ENCODE measurements at places on chromosomes 3 and 15.

DNA sequence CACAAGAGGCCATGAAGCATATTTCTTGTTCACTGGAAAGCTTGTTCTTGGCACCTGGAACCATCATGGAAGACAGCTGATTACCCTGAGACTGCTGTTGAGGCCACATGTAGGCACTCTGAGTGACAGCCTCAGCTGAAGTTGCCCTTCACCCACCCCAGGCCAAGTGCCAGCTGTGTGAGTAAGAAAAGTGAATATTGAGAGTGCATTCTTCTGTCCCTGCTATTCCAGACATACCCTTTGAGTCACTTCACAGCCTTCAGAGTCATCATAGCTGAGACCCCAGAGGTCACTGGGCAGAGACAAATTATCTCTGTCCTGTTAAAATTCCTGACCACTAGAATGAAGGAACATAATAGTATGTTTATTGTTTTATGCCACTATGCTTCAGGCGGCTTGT, 79.6 kb downstream of the NFKBIZ start:
- no peak for DNase-seq

DNA sequence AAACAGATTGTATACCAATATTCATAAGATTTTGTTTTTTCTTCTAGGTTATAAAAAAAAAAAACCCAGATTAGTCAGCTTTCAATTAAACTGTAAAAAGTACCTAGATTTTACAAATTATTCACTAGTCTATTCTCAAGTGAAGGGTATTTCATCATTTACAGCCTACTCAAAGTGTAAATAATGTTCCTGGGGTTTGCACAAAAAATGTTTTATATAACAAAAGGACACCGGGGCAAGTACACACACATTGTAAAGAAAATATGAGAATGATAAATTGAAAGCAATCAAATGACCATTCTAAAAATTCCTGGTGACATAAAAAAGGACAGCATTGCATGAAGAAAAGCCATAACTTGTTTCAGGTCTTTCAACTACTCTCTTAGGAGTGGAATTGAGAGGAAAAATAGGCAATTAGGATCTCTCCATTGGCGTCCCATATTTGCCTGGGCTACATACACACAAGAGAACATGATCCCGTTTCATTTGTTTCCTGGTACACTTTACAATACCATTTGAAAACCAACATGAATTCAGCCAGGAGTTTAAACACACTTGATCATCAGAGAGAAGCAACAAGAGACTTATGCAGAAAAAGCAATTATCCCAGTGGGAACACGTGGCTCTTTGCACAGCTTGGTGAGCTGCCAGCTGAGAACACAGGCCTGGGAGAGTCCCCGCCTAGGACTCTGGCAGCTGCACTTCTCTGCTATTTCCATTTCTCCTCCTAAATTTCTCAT, 1039.2 kb downstream of the ROBO1 start:
- no peak for DNase-seq

GRCh38 chr3:168186293-168186983, 90.7 kb upstream of the GOLIM4 start:
- DNase-seq, result no peak

- no peak for DNase-seq
Measured at GRCh38 chr3:133300102-133300501, 99.8 kb upstream of the BFSP2 start.

- DNase-seq, result no peak
Measured at GRCh38 chr3:19825193-19825592, 108.8 kb downstream of the EFHB start.

GRCh38 chr3:89052386-89052785, 55.0 kb upstream of the EPHA3 start:
- DNase-seq, result no peak

GRCh38 chr15:59993950-59994401, 10.1 kb upstream of the FOXB1 start:
- no peak for DNase-seq

- no peak for DNase-seq
Measured at GRCh38 chr3:55668359-55668758, 181.3 kb upstream of the WNT5A start.

GRCh38 chr15:88702983-88703382, 64.2 kb downstream of the ISG20 start:
- DNase-seq, result no peak

GRCh38 chr15:90519688-90520087, 10.0 kb upstream of the CRTC3 start:
- DNase-seq, result no peak

DNA sequence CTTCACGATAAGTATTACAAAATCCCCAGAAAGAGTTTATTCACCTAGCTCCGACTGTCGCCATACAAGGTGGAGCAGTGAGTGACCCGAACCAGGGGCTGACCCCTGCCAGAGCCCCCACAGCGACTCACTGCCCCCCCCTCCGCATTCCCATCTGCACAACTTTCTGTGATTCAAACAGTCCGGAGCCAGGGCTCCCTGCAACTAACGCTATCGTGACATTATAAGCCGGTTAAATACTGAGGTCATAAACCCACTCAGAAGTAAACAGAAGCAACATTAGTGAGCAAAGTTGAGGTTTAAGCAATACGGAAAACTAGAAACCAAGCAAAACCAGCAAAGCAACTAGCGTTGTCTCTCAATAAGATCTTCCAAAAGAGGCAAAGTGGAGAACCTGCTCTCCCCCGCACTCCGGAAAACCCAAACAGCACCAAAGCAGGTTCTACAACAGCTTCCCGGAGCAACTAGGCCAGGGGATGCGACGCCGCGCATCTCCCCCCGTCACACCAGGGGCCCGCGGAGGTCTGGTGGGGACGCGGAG, 642 bp downstream of the SCAP start:
- no peak for DNase-seq

DNA sequence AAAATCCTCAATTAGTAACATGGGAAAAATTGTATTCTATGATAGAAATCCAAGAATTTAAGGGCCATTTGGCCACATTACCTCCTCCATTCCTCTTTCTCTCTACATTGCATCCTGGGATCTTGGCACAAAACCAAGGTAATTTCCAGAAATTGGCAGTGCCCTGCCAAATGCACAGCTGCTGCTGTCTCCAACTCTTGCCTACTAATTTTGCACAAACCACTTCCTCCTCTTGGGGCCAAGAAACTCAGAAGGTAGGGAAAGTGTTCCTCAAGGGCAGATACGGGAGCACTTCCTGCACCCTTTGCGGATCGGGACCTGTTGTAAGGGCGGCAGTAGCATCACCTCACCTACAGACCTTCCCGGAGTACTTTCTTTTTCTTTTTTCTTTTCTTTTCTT, 57.8 kb downstream of the MAP3K13 start:
- DNase-seq, result no peak

DNA sequence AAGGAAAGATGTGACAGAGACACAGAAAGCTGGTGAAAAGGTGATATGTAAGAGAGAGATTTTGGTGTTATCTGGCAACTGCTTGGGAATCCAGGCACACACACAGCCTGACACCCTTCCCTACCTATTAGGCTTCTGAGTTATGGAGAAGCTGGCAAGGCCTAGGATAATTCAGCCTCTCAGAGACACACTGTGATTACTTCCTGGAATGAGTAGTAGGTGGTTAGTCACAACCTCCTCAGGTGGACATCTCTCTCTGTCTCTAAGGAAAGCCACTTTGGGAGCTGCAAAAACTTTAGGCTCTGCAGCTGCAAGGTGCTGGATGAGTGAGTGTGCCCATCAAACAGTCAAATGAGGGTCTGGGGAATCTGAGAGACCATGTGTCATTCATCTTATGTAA, 201.9 kb downstream of the PDCD6IP start:
- DNase-seq, result no peak

GRCh38 chr15:46622851-46623250, 988.0 kb downstream of the SQOR start:
- DNase-seq, result no peak

GRCh38 chr15:43900996-43901395, 74.2 kb downstream of the WDR76 start:
- DNase-seq, result no peak

DNA sequence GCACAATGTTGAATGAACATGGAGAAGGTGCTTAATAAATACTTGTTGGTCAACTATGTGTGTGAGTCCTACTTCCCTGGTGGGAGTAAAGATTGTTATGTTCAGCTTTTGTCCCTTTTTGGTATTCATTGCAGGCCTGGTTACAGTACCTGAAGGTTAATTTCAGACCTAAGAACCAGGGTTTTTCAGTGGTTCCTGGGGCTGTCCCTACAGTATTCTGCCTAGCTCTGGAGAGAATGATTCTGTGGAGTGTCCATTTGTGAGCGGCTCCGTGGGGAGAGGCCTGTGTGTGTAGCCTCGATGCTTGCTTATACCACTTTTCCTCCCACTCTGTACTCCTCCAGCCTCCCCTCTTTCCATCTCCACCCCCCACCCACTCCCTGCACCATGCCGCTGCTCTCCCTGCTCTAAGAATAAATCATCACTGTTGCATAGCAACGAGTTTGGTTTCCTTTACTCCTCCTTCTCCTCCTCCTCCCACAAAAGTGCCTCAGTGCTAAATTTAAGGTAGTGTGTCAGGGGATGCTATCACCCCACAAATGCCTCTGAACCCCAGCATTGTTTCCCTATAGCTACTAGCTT, 150.6 kb upstream of the ROPN1 start:
- no peak for DNase-seq

GRCh38 chr15:96264351-96264798, 66.1 kb upstream of the NR2F2 start:
- no peak for DNase-seq

- no peak for DNase-seq
Measured at GRCh38 chr15:101479851-101480612, 9.5 kb downstream of the PCSK6 start.

- no peak for DNase-seq
Measured at GRCh38 chr15:22895465-22896190, 57.2 kb downstream of the NIPA2 start.

DNA sequence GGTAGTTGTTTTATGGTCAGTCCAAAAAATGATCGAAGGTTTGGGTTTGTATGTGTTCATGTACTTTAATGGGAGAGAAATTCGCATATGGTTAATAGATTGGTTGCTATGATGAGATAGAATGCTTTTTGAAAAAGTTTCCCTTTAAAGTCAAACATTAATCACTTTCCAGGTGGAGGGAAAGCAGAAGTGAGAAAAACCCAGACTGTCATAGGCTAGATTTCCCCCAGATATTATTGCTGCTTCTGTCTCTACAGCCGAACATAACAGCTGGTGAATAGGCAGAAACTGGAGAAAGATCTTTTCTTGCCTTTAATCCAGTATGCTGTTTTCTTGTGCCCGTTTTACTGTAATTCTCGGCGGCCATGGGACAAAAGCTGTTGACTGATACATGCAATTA, 287.6 kb downstream of the SOX2 start:
- no peak for DNase-seq

DNA sequence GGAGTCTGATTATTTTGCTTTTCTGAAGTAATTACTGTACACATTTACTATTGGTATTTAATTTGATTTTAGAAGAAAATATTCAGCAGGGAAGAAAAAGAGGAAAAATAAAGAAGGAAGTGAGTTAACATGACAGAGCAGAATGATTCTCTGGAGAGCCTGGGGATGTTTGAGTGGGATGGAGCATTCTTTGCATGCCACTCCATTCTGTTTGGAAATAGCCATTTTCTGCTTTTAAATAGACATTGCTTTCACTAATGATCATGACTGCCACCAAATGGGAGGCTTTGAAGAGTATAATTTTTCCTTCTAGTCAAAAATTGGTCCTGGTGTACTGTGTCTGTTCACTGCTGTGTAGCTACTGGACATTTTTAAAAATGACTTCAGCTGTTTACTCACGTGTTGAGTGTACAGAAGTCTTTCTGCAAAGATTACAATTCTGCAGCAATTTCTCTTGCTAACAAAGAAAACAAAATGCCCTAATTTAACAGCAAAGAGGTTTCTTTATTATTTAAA, 196.1 kb downstream of the RYR3 start:
- DNase-seq, result no peak

DNA sequence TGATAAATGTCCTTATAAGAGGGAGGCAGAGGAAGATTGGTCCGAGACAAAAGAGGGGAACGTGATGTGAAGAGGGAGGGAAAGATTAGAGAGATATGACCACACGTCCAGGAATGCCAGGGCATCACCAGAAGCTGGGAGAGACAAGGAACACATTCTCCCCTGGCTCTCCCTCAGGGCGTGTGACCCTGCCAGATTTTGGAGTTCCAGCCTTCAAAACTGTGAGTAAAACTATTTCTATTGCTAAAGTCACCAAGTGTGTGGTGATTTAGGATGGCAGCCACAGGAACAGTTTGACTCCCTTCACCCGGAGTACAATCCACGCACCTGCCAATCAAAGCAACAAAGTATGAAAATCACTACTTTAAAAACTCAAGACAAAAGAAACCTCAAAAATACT, 32.1 kb upstream of the TJP1 start:
- no peak for DNase-seq

DNA sequence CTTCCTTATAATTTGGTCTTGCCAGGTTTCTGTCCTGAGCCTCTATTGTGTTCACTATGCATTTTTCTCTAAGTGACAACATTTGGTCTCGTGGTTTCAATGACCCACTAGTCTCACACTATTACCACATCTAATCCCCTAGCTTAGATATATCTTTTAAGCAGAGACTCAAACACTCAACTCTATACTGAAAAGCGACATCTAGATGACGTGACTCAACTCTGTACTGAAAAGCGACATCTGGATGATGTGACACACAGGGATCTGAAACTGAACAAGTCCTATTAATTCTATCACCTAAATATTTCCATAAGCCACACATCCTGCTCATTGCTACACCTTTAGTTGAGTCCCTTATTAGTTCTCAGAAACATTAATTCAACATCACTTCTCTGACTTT, 141.7 kb upstream of the MBNL1 start:
- no peak for DNase-seq

- DNase-seq, result no peak
Measured at GRCh38 chr15:69540622-69541021, 88.0 kb downstream of the RPLP1 start.

- no peak for DNase-seq
Measured at GRCh38 chr15:31295658-31296057, 31.0 kb upstream of the KLF13 start.

DNA sequence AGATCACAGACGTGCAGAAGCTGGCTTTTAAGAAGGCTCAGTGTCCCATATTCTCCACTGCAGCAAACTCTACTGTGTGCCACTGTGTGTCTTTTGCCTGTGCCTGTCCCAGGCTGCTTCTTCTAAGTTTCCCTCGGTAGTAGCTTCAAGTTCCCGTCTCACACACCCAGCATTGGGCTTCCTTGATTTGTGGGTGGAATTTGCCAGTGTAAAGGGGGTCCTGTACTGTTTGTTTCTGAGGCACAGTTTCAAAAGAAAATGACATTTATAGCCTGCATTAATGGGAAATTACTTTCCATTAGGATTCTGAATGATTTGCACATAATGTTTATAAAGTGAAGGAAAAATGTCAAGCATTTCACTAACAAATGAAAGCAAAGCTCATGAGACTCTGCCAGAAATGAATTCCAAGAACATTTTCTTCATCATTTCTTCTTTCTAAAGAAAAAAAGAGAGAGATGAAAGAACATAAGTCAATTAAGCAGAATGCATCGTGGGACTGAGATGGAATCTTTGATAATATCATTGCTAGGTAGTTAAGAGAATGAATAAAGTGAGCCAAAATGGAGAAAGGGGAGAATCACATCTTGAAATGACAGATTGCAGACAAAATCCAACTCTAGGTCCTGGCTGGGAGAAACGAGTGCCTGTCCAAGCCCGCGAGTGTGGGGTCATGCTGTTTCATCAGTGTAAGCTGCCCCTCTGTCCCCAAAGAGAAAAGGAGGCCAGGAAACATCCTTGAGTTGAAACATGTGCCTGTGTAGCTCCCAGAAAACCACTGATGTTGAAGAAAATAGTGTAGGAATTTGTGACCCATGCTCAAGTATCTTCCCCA, 48.6 kb upstream of the ADAMTSL3 start:
- no peak for DNase-seq

- DNase-seq, result no peak
Measured at GRCh38 chr3:193554811-193555210, at the start of gene ATP13A4. Gene ATP13A4, minus strand, starts transcription at chr3:193554895. Its CDS starts 96 bp downstream, at chr3:193554799.
